ENCODE measurements at places on chromosomes 12 and 14.

- DNase-seq, result no peak
Measured at GRCh38 chr14:38137005-38137404, 70.7 kb upstream of the SSTR1 start.

DNA sequence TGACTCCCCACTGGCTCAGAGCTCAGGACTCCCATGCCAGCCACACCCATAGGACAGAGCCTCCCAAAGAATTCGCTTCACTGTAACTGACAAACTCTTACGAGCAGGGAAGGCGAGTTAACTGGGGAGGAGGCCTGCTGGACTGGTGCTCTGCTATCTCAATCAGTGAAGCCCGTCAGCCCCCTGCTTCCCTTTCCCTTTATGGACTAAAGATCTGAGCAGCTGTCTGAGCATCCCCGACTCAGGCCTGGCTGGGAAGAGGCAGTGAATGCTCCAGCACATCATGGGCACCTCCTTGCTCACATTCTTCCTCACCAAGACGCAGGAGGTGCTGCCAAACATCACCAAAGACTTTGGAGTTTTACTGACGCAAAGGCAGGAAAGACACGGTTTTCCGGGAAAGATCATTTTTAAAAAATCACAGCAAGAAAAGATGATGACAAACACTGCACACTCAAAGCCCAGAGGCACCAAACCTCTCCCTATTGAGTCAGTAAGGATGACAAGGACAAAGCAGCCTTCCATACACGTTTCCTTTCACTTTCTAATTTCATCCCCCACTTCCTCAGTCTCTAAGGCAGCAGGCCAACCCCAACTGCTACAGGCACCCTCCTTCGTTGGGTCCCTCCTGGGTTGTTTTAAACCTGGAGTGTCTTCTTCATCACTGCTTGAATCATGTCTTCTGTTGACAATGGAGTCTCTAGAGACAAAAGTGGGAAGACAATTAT, 45.0 kb upstream of the P2RX7 start:
- no peak for DNase-seq

DNA sequence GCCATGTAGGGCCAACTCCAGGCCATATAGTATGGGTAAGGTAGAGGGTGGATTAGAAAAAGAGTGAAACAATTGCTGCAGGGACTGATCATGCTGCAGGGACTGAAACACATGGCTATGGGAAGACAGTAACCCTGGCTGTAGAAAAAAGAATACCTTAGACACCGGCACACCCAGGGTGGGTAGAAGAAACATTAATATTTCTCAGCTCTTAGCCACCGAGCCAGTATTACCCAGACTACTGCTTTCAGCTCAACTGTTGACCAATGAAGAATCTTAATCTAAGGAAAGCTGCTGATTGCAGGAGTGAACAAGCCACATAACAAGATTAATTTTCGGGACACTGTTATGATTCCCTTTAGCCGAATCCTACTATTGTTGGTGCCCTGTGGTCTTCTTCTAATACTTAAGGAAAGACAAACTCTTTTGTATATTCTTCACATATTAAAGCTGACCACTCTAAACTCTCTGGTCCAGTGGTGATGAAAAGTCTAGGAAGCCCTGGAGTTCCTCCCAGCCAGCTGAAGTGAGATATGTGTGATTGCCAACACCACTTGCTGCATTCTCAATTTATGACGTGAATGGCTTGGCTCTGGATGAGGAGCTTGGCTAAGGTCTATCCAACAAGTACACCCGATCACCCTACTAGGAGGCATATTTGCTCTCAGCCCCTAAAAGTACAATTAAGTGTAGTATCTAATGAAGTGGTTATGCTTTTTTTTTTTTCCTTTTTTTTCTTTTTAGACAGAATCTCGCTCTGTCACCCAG, 69.2 kb downstream of the NOVA1 start:
- no peak for DNase-seq

DNA sequence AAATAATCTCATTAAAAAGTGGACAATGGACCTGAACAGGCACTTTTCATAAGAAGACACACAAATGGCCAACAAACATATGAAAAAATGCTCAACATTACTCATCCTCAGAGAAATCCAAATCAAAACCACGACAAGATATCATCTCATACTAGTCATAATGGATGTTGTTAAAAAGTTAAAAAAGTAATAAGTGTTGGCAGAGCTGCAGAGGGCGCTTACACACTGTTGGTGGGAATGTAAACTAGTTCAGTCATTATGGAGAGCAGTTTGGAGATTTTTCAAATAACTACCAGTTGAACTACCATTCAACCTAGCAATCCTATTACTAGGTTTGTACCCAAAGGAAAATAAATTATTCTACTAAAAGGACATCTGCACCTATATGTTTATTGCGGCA, 47.2 kb downstream of the FOXG1 start:
- no peak for DNase-seq

- no peak for DNase-seq
Measured at GRCh38 chr12:93943780-93944179, 204.6 kb upstream of the PLXNC1 start.

GRCh38 chr12:127590868-127591267, 676.1 kb upstream of the TMEM132C start:
- no peak for DNase-seq

DNA sequence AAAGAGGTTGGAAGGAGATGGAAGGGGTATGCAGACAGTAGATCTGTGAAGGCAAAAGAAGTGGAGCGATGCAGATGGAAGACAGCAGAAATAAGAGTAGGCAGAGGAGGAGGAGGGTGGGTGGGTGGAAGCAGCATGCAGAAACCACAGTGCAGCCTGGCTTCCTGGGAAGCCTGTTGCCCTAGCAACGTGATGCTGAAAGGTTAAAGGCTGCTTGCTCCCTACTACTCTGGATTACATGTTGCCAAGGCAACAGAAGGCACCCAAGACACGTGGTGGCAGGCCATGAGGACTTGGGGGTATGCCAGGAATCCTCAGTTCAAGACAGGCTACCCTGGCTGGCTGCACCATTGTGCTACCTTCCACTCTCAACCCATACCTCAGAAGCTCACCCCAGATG, 129.6 kb downstream of the GRIN2B start:
- DNase-seq, result no peak

DNA sequence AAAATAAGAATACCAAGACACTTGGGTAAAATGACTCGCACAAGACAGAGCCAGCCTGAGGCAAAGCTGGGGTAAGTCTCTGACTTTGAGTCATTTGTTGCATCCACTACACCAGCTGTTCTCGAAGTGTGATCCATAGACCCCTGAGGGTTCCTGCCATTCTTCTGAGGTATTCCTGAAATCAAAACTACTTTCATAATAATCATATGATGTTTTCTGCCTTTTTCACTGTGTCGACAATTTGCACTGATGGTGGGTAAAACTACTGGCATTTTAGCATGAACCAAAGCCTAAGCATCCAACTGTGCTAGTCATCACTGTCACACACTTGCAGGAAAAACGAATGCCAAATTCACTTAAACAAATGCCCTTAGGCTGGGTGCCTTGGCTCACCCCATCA, 135.5 kb upstream of the FUT8 start:
- peak; percentile 31 for DNase-seq

DNA sequence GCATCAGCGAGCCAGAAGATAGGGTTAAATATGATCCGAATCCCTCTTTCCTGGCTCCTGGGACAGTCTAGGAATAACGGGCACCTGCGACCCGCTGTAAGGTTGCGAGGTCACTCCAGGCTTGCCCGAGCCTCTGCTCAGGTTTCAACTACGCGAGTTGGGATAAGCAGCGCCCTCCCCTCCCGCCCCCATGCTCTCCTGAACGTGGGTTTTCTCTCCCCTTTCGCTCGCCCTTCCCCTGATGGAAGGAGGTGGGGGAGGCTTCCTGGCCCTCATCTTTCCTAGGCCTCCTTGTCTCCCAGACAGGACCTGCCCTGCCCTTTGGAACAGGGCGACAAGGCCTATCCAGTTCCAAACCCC, 753 bp upstream of the ATP5MC2 start:
- DNase-seq, result peak; percentile 18

- peak; percentile 43 for DNase-seq
Measured at GRCh38 chr12:108854451-108855283, 2.7 kb downstream of the SSH1 start.

DNA sequence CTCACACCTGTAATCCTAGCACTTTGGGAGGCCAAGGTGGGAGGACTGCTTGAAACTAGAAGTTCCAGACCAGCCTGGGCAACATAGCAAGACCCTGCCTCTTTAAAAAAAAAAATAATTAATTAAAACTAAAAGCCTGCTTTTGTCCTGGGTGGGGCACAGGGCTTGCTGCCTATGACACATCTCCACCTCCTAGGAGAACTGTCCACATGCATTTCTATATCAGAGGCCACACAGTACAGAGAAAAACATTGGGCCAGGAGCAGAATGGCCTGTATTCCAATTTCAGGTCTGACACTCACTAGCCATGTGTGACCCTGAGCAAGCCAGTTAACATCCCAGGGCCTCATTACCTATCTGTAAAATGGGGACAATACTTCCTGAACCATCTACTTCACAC, 31.9 kb downstream of the CCDC88C start:
- no peak for DNase-seq

DNA sequence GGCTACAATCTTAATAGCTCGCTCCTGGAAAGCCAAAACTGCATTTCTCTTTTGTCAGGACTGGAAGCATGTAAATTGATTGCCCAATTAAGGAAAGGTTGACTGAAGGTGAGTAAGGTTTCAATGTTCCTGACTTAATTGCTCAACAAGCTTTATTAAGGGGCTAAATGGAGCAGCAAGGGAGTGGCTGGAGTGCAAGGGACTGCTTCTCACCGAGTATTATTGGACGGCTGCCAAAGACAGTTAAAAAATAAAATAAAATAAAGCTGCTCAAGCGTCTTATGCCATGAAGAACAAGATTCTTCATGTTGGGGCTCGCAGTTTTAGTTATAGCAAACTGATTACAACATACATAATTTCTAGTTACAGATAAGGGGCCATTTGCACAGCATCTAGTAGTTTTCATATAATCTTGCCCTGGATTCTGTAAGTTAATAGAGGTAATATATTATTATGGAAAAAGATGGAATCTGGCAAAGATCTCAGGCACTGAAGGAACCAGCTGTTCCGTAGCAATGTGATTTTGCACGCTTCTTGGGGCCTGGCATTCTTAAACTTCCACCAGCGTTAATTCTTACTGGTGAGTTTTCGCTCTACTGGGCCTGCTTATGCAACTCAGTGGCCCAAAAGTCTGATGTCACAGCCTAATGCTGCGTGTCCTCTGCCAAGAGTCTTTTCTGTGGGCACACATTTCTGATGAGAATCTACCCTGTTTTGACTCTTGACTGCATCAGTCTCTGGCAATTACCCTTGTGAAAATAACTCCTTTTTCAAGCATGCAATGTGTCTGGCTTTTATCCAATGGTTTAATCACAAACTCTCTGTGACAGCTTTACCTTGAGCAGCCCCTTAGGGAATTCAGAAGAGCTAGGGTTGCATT, 108.5 kb downstream of the SLC38A1 start:
- no peak for DNase-seq

DNA sequence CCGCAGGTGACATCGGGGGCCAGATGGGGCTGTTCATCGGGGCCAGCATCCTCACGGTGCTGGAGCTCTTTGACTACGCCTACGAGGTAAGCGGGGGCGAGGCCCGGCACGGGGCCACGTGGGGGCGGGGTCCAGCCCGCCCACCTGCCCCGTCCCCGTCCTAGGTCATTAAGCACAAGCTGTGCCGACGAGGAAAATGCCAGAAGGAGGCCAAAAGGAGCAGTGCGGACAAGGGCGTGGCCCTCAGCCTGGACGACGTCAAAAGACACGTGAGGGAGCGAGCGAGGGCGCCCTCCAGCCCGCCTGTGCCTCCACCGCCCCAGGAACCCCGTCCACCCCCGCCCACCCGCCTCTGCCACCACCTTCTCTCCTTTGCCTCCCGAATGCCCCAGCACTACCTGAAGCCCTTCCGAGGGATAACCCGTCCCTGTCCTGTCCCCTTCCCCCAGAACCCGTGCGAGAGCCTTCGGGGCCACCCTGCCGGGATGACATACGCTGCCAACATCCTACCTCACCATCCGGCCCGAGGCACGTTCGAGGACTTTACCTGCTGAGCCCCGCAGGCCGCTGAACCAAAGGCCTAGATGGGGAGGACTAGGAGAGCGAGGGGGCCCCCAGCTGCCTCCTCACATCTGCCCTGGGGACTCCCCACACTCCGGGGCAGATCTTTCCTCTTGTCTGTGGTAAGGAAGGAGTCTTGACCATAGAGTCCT, 3.9 kb upstream of the SMARCD1 start:
- no peak for DNase-seq

DNA sequence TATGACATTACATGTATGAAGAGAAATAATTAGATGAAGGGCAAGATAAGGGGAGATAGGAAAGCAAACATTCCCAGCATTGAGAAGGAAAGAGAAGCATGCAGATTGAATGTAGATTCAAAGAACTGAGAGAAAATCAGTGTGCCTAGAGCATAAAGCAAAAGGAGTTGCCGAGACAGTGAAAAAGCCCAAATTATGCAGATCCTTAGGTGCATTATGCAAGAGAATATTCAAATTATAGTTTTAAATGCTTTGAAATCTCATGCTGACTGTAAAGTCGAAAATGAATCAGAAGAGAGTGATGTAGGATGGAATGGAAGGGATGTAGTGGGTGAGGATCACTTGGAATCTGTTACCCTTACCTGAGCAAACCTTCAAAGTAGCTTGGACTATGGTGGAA, 49.9 kb downstream of the PPP4R4 start:
- DNase-seq, result no peak

- no peak for DNase-seq
Measured at GRCh38 chr12:42145552-42146215, 1.0 kb upstream of the GXYLT1 start.

GRCh38 chr12:28844718-28845117, 304.4 kb upstream of the FAR2 start:
- DNase-seq, result no peak

DNA sequence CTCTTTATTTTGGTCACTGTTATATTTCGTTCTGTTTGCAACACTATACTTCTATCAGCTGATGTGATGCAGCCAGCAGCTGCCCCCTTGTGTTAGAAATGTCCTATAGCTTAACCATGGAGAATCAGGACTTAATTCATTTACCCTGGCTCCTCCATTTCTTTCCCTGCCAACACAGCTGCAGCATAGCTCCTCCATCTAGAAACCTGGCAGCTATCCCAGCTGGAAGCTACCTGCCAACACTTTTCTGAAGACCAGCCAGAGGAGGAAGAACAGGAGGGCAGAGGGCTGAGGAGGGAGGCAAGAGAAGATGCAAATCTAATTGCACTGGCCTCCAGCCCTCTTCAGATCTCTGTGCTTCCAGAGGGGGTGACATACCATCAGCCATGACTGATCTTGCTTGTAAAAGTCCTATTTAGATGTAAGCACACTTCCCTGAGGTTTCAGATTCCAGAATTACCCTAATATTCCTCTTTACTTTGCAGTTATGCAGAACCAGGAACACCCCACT, 156.8 kb upstream of the TMEM260 start:
- peak; percentile 5 for DNase-seq
